ENCODE measurements at places on chromosomes 13 and 19.

- DNase-seq, result no peak
Observed at GRCh38 chr13:46320406-46320805, 66.6 kb downstream of the RUBCNL start.

DNA sequence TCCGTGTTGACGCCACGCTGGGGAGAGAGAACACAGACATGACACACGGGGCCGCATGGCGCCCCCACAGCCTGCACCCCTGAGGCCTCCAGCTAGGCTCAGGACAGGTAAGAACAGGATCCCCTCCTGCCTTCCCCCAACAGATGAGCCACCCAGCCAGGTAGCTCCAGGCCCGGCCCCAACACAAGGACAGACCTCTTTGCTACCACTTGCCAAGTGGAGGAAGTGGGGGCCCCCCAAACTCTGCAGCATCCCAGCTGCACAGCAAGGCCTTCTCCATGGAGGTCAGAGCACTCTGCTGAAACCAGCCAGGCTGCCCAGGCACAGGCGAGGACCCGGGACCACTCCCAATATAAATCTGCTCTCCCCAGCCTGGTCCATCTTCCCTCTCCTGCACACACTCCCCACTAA, 31.5 kb downstream of the PEPD start:
- no peak for DNase-seq

DNA sequence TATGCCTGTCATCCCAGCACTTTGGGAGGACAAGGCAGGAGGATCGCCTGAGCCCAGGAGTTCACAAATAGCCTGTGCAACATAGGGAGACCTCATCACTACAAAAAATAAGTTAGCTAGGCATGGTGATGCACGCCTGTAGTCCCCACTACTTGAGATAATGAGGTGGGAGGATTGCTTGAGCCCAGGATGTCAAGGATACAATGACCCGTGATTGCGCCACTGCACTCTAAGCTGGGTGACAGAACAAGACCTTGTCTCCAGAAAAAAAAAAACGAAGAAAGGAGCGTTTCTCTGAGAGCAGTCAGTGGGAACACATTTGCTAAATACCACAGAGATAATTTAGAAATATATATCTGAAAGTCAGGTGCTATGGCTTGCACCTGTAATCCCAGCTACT, 11.9 kb downstream of the CDADC1 start:
- no peak for DNase-seq

GRCh38 chr19:10760273-10760944, 42.5 kb downstream of the DNM2 start:
- DNase-seq, result peak; percentile 61

- peak; percentile 75 for DNase-seq
Observed at GRCh38 chr19:34306213-34306661, 51.9 kb downstream of the GARRE1 start.

GRCh38 chr19:16509141-16510061, 13.2 kb downstream of the C19orf44 start:
- no peak for DNase-seq

DNA sequence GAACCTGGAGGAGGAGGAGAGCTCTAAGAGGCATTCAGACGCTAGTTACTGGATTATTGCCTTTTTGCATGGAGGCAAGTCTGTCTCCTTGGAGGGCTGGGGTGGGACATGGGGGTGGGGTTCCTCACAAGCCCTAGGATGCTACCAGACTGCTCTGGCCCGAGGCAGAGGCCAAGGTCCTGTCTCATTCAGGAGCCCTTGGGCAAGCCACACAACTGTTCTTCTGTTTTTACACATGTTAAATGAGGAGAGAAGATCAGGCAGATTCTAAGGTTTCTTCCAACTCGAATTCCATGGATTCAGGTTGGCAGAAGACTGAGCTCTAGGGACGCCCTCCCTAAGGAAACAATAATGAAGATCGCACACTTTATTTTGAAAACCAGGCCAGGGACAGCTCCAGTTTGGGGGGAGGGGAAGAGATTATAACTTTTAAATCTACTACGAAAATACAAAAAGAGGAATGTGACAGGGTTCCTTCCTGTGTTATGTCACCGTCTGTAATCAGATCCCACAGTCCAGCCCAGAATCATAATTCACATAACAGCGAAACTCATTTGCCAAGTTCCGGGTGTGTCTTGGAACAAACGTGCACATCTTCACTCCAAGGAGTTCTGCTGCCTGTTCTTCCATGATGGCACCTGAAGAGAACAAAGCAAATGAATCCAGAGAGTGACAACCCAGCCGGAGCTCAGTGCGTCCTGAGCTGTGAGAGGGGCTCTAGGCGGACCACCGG, 25.2 kb downstream of the IL17D start:
- no peak for DNase-seq

GRCh38 chr19:35236638-35237400, 8.3 kb upstream of the FAM187B start:
- DNase-seq, result peak; percentile 17

GRCh38 chr19:48321372-48321621, 4.1 kb upstream of the EMP3 start:
- DNase-seq, result peak; percentile 96

DNA sequence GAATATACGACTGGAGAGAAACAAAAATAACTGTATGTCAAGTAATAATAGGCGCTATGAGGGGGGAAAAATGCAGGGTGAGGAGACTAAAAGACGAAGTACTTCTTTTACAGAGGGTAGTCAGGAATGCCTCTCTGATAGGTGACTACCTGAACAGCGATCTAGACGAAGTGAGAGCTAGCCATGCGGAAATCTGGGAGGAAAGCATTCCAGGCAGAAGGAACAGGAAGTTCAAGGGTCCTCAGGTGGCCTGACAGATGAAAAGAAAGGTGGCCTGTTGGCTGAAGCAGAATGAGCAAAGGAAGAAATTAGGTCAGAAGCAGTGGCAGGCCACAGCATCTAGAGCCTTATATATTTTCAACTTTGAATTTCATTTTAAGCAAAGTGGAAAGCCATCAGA, 13.3 kb downstream of the ZDHHC20 start:
- DNase-seq, result no peak

DNA sequence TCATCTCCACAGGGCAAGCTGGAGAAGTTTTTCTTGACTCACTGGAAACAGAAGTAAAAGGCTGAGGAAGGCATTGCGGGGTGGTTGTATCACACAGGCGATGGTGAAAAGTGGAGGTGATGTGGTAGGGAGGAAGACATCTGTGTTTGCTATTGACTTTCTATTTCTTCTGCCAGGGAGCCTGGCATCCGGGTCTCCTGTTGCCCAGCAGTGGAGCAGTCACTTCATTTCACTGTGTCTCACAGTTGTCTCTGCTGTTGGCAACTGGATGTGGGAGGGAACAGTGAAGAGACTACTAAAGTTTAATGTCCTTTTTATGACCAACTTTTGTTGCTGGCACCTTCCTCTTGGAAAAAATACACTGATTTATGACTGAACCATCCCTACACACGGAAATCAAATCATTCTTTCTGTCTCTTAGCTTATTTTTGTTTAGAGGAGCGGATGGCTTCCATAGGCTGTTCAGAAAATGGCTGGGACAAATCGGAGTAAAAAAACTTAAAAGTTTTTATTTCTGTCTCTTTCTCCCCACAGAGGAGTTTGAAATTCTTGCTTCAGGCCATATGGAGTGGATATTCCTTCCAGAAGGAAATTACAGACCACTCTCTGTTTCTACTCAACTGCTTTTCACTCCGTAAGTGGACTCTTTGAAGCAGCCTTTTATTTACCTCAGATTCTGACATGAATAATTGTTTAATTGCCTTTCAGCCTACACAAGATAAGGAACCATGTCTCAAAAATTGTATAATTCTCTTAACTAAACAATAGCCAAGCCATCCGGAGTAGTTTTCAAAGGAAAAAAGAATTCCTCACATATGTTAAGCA, 23.8 kb upstream of the MEDAG start:
- no peak for DNase-seq

DNA sequence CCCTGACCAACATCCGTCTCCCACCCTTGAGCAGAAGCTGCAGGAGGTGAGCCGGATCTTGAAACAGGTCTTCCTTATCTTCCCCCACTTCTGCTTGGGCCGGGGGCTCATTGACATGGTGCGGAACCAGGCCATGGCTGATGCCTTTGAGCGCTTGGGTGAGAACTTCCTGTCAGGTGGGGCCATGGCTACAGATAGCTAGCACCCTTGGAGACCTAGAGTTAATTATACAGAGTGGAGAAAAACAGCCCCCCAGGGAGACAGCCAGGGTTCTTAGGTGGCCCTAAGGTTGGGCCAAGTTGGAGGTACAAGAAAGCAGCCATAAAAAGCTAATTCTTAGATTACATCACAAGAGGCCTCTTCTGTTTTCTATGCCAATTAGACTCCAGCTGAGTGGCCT, 8.9 kb upstream of the ARHGAP45 start:
- no peak for DNase-seq

DNA sequence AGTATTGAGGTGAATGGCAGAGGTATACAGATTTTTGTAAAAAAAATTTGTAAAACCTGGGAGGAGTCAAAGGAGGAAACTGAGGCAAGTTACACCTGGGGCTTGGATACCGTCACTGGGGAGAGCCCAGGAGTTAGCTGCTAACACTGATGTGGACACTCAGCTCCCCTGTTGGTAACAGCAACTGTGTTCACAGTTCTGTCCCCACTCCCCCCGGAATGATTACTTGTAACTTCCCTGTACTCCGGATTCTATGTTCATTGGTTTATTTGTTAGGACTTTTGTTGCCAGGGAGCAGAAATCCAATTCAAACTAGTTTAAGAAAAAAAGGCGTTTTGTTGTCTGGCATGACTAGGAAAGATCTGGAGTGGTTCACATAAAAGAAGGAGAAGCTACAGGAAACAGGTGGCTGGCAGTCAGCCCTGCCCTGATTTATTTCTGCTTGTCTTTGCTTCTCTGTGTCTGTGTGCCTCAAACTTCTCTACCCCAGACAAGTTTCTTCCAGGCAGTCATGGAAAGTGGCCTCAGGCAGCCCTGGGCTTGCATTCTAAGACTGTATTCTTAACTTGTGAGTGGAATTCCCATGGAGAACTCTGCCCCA, 2.3 kb upstream of the GPR12 start:
- DNase-seq, result no peak

GRCh38 chr13:107210723-107211030, 642.7 kb upstream of the ARGLU1 start:
- no peak for DNase-seq

- DNase-seq, result peak; percentile 42
Observed at GRCh38 chr19:46715975-46716671, 791 bp downstream of the PRKD2 start.

DNA sequence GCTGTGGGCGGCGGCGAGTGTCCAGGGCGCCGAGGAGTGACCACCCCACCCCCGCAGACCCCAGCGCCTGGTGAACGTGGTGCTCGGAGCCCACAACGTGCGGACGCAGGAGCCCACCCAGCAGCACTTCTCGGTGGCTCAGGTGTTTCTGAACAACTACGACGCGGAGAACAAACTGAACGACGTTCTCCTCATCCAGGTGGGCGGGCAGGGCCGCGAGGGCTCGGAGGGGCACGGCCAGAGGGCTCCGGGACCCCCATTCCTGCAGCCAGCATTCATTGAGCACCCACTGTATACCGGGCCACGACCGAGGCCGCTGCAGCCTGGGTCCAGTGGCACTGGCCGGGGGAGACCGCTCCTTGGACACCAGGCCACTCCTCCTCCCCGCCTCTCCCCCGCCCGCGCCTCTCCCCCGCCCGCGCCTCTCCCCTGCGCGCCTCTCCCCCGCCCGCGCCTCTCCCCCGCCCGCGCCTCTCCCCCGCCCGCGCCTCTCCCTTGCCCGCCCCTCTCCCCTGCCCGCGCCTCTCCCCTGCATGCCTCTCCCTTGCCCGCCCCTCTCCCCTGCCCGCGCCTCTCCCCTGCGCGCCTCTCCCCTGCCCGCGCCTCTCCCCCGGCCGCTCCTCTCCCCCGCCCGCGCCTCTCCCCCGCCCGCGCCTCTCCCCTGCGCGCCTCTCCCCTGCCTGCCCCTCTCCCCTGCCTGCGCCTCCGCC, 3.2 kb downstream of the PRTN3 start:
- no peak for DNase-seq

DNA sequence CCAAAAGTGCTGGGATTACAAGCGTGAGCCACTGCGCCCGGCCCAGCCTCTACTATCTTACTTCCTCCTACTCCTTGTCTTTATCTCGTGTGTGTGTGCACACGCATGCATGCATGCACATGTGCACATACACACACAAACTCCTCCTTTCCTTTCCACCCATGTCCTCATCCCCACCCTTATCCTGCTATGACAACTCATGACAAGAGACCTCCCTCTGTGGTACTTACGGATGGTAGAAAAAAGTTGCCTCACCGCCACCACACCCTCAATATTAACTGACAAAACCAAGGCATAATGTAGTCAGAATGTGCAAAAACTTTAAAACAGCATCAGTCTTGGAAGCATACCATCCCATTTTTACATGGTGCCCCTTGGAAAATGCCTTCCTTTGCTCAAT, 15.9 kb upstream of the EEF1AKMT1 start:
- DNase-seq, result no peak

- no peak for DNase-seq
Observed at GRCh38 chr19:14818588-14818987, 16.4 kb downstream of the OR7A5 start.

DNA sequence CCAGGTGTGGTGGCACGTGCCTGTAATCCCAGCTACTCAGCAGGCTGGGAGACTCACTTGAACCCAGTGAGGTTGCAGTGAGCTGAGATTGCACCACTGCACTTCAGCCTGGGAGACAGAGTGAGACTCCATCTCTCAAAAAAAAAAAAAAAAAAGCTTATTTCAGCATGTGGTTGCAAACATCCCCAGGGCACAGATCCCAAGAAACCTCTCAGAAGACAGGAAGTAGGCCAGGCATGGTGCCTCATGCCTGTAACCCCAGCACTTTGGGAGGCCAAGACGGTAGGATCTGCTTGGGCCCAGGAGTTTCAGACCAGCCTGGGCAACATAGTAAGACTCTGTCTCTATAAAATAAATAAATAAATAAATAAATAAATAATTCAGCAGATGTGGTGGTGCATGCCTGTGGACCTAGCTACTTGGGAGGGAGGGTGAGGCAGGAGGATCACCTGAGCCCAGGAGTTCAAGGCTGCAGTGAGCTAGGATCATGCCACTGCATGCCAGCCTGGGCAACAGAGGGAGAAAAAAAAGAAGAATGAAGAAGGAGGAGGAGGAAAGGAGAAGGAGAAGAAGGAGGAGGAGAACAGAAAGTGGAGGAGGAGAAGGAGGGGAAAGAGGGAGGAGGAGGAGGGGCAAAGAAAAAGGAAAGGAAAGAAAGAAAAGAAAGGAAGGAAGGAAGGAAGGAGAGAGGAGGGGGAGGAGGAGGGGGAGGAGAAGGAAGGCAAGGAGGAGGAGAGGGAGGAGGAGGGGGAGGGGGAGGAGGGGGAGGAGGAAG, 4.3 kb upstream of the LRRC8E start:
- DNase-seq, result no peak

DNA sequence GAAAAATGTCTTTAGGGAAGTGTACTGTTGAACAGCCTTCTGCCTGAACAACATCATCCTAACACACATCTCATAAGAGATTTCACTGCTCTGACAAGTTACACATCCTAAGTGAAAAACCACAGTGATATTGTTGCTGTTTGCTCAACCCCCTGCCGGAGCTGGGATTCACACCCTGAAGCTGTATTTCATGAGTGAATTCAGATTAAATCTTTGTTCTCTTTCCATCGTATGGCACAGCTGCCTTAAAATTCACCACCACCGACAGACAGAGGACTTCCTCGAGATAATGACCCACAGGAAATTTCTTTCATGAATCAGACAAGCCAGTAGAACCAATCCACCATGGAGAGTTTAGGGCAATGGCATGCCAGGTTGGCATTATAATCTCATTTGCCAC, 280.8 kb downstream of the DCT start:
- no peak for DNase-seq
